ENCODE measurements at places on chromosomes 7 and 10.

GRCh38 chr7:112624416-112624815 is 143.6 kb downstream of the LSMEM1 start:
- no peak for DNase-seq

GRCh38 chr10:24908793-24909423 is 43.5 kb downstream of the PRTFDC1 start:
- DNase-seq: no peak

- DNase-seq: no peak
Observed at GRCh38 chr7:1674161-1675035, 4.3 kb downstream of the ELFN1 start.

DNA sequence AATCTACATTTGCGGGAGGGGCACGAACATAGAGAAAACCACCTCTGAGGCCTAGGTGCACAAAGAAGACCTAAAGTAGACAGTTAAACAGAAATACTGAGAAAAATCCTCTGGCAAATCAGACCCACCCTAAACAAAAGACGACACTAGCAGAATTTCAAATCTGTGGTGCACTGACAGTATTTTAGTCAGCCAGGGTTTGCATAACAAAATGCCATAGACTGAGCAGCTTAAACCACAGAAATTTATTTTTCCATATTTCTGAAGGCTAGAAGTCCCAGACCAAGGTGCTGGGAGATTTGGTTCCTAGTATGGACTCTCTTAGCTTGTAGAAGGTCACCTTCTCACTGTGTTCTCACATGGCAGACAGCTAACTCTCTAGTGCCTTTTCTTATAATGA is 26.3 kb downstream of the IPMK start:
- no peak for DNase-seq

DNA sequence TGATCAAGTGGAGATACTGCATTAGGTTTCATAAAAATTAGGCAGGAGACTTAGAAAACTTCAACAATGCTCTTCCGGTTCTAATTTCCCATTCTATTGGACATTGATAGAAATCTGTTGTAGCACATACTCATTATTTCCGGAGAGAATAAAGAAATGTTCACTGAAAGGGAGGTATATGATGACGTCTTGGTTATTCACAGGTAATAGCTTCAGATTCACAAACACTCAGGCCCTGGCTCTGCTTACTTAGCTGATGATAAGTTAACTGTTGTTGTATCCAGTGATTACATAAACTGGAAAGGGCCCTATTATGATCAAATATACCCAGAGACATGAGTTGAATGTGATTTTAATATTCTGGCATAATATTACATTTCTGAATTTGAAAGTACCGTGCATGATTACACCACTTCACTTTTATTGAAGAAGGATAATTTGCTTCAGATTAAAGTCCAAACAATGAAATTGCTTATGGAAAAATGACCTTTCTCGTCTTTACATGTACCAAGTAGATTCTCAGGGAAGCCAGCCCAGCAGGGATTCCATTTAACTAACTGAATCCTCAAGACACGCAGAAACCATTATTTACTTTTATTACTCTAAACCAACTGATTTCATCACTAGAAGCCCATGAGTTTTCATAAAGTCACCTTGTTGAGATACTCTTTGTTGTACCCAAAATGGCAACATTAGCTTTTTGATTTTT is 288.0 kb upstream of the PITRM1 start:
- peak; percentile 56 for DNase-seq

DNA sequence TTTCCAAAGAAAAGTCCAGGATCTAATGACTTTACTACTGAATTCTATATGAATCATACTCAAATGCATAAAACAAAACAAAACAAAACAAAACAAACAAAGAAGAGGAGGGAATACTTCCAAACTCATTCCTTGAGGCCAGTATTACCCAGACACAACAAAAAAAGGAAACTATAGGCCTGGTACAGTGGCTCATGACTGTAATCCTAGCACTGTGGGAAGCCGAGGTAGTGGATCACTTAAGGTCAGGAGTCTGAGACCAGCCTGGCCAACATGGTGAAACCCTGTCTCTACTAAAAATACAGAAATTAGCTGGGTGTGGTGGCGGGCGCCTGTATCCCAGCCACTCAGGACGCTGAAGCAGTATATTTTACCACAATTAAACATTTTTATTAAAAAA is 114.6 kb downstream of the NRBF2 start:
- no peak for DNase-seq

DNA sequence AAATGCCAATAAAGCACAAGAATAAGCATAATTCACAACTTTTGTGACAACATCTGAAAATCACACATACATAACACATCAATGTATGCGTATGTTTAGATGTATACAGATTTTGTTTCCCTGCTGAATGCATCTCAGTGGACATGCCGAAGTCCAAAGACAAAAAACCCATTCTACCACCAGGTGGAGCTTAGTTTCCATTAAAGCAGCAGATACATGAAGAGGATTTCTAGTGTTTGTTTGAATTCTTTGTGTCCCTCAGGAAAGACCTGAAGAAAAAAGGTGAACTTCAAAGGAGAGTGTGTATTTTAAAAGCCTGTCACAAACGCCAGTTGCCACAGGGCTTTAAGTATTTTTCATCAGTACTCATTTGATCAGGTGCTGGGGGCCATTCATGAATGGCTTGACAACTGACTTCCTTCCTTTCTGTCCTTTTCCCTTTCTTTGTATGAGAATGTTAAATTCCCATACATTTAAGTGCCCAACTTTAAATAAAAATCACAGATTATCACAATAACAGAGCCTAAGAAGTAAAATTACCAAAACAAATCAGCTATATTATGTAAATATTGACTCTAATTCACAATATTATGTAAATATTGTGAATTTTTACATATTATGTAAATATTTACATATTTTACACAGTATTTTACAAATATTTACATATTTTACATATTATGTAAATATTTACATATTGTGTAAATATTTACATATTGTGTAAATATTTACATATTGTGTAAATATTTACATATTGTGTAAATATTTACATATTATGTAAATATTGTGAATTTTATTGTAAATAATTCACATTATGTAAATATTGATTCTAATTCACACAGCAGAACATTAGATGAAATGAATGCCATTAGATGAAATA is 343.0 kb downstream of the CRPPA start:
- peak; percentile 66 for DNase-seq

- DNase-seq: no peak
Observed at GRCh38 chr10:27622596-27622995, 118.5 kb downstream of the RAB18 start.

GRCh38 chr10:91694170-91694794 is 61.4 kb upstream of the PPP1R3C start:
- peak; percentile 57 for DNase-seq

GRCh38 chr10:11875494-11876281 is 52.5 kb downstream of the PROSER2 start:
- DNase-seq: no peak

DNA sequence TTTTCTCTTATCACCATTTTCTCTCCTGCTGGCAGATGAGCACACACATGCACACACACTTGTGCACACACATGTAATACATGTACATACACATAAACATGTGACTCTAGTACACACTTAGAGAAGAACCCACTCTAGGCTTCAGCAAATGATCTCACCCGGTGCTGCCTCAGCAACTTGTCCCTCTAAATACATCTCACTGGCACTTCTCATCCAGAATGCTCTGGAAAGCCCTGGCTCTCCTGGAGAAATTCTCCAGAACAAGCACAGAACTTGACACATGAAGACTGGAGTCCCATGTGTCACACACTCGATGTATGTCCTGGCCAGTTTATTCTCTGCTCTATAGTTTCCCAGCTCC is 254.9 kb downstream of the ELMO1 start:
- DNase-seq: no peak

DNA sequence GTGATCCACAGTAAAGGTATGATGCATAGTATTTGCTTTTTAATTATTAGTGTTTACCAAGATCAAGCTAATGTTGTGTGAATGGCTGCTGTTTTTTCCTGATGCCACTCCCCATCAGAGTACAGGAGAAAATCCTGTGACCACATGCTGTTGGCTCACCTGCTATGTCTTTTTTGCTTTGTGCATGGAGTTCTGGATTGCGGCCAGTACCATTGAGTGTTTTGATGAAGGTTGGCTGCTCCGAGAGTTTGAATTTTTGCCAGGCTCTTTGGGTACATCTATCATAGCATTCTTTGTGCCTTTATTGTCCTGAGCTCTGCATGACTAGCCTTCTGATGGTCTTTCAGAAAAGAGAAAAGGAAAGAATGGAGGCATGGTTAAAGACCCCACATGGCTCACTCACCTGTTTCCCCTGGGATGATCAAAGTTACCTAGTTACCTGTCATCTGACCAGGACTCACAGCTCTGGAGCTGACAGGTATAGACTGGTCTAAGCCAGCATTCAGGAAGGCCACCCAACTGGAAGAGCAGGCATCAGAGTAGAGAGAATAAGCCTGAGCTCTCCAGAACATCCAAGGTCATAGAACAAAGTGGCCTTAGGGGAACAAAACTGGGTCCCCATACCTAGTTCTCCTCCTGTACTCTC is 11.8 kb upstream of the SGPL1 start:
- DNase-seq: peak; percentile 83

- DNase-seq: no peak
Observed at GRCh38 chr10:48210391-48210790, 64.1 kb downstream of the FRMPD2 start.

GRCh38 chr7:117895276-117895675 is 22.0 kb upstream of the CTTNBP2 start:
- DNase-seq: no peak

GRCh38 chr10:31924833-31925232 is 3.8 kb downstream of the ARHGAP12 start:
- no peak for DNase-seq

DNA sequence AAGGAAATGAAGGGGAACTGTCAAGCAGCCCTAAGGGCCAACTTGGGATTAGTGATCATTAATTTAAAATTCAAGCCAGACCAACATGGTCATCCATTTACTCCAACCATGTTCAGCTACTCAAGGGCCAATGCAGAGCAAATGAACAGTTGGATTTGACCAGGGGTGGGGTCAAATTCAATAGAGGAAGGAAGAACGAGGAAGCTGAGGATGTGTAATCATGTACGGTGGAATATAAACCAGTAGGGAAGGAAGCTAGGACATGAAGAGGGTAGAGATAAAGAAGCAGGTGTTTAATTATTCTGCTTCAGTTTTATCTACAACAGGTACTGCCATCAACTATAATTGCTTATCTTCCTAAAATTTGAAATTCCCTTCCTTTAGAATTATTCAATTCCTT is 81.6 kb downstream of the HIBADH start:
- no peak for DNase-seq

- DNase-seq: no peak
Observed at GRCh38 chr10:10881117-10881813, 136.4 kb upstream of the CELF2 start.

DNA sequence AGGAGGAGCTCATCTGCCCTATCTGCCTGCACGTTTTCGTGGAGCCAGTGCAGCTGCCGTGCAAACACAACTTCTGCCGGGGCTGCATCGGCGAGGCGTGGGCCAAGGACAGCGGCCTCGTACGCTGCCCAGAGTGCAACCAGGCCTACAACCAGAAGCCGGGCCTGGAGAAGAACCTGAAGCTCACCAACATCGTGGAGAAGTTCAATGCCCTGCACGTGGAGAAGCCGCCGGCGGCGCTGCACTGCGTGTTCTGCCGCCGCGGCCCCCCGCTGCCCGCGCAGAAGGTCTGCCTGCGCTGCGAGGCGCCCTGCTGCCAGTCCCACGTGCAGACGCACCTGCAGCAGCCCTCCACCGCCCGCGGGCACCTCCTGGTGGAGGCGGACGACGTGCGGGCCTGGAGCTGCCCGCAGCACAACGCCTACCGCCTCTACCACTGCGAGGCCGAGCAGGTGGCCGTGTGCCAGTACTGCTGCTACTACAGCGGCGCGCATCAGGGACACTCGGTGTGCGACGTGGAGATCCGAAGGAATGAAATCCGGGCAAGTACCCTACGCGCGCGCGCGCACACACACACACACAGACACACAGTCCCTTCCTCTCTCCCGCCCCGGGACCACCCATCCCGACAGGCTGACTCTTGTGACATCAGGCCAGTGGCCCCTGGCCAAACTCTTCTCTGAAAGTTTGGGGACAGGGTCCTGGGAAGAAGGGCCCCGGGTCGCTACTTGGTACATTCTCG is 538 bp downstream of the TRIM8 start:
- peak; percentile 91 for DNase-seq

GRCh38 chr10:128124813-128125403 is 1.3 kb downstream of the MKI67 start:
- DNase-seq: peak; percentile 4

DNA sequence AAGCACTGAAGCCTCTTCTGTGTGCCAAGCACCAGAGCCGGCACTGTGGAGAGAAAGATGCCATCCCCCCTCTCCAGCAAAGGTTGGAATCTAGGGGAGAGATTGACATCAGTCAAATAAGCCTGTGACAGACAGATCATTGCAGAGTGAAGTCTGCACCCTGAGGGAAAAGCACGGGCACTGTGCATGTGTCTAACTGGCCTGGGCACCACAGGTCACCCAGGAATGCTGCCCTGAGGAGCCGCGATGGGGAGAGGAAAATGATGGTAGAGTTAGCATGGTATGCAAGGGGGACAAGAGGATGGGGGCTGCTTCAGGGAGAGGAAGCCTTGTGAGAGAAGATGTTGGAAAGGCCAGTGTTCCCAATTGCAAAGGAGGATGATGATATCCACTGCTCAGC is 261.0 kb downstream of the GRID1 start:
- no peak for DNase-seq

DNA sequence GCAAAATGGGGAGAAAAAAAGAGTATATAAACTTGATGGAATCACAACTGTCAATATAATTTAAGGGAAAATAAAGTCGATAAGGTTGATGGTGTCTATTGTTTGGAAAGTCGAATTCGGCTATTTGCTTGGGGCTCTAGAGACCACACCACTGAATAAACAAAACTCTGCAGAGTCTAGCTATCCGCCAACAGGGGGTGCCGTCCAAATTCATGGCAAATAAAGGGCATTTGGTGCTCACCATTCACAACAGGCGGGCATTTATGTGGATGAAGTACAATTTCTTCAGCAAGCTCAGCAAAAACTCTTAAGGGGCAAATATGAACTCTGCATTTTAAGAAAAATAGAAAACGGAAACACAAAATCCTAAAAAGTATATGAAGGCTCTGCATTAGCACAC is 23.3 kb downstream of the CD36 start:
- DNase-seq: no peak

DNA sequence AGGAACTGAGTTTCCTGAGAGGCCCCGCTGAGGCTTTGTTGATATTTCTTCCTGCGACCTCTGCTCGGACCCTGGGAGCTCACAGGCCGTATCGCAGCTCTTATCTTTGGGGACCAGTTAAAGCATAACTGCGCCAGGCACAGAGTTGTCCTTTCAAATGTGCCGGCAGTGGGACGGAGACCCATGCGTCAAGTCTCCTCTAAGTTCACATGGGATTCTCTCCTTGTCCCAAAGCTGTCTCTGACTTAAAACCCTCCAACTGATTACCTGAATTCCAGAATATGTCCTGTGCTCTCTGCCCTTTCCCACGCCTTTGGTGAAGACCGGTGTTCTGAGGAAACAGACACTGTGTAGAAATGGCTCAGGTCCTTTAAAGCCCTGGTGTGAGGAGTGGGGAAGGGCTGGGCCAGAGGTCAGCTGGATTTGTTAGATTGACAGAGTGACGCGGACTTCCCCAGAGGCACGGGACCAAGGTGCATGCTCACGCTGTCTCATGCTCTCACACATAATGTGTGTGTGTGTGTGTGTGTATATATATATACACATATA is 169.8 kb downstream of the EGFR start:
- DNase-seq: no peak

All from NCI-H146 (cell line).